ENCODE measurements at places on chromosomes 7 and 10.

GRCh38 chr7:101718363-101719122, 89.4 kb upstream of the MYL10 start:
- DNase-seq: no peak

- no peak for DNase-seq
Observed at GRCh38 chr7:17239046-17239445, 59.4 kb upstream of the AHR start.

DNA sequence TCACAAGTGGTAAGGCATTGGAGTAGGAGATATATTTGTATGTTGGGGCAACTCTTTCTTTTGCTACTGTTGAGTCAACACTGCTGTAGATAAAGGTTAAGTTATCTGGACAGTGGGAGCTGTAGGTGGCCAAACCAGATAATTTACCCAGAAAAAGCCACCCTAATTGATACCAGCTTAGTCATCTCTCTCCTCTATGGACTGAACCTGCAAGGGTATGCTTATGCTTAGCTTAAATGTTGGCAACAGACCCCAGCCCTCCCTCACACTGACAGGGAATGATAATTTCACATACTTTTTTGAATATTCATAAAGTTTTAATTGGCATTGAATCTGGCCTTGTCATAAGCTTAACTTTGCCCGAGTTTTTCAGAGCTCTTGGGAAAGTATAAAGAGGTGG, 66.3 kb downstream of the CREB5 start:
- DNase-seq: no peak

- DNase-seq: no peak
Observed at GRCh38 chr10:23994459-23995046, 214.4 kb upstream of the KIAA1217 start.

- no peak for DNase-seq
Observed at GRCh38 chr10:51886438-51887068, 187.2 kb upstream of the CSTF2T start.

- DNase-seq: no peak
Observed at GRCh38 chr10:92801978-92802872, 46.1 kb upstream of the EXOC6 start.

- DNase-seq: no peak
Observed at GRCh38 chr10:78903341-78903940, 165.3 kb upstream of the ZMIZ1 start.

DNA sequence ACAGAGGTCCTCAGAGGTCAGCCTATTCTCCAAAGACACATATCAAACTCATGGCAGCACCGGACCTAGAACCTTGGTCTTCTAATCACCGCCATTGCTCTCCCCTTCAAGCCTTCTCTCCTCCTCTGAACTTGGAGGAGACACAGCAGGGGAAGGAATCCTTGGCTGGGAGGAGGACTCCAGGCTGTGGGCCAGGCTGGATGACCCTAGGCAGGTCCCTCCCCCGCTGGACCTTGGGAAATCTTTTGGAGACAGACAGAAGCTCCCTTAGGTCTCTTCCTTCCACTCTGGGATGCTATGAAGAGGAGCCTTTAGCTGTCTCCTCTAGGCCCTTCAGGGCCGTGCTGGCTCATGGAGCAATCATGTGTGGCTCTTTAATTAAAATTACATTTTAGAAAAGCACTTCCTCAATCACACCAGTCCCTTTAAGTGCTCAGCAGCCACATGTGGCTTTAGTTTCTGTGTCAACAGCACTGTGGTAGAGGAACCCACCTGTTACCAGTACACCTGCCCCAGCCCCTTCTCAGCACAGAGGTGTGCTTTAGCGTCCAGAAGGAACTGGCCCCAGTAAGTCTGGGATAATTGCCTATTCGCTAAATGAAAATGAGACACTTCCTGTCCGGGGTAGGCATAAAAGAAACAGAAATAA, 238.2 kb downstream of the CELF2 start:
- peak; percentile 49 for DNase-seq

DNA sequence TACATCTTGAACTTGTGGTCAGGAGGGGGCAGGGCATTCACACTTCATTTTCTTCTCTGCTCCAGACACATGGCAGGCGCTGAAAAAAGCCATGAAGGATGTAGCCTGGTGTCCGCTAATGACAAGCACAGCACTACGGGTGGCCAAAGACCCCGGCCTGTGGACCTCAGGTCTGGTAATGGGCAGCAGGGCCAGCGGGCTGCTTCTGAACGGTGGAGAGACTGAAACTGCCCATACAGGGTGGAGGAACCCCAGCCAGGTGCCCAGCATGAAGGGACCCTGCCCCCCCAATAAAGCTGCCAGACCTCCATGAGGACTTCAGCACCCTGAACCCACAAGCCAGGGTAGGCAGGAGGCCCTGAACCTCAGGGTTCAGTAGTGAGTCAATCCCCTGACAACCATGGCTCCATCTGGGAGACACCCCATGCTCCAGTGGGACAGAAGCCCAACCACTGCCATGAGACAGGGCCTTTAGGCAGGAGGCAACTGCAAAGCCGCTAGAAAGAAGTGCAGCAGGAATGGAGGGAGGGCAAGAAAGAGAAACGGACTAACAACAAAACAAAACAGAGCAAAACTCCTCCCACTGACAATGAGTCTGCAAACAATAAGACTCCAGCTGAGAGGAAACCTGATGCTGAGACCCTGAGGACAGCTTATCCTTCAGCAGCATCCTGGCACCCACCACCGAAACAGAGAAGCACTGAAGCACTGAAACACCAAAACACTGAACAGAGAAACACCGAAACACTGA, 140.2 kb upstream of the PPP2R2D start:
- no peak for DNase-seq

GRCh38 chr7:88465600-88465999, 158.9 kb upstream of the STEAP4 start:
- no peak for DNase-seq
